ENCODE measurements at places on chromosomes 7 and 10.

DNA sequence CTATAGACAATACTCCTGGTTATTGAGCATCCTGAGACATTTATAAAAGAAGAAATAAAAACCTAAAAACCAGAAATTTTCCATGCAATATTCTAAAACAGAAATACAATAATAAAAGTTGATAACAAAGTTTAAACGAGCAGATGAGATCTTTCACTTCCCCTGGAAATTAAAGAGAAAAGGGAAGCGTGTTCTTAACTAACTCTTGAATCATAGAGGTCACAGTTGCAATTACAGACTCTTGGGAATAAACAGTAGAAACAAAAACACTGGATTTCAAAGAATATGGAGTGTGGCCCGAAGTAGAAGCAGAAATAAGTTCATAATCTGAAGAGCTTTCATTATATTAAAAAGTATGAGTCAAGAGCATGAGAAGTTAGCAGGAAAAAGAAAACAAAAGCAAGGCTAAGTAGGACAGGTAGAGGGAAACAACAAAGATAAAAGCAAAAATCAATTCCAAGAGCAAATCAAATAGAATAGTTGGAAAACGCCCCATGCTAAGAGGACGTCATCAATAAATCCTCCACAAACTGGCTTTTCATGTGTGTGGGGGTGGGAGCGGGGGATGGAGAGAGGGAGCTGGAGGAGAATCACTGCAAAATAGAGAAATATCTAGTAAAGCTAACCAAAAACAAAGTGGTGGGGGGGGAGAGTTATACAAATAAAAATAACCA lies 55.2 kb upstream of the C10orf71 start:
- no peak for DNase-seq

GRCh38 chr7:1887251-1887650 lies 217.2 kb downstream of the ELFN1 start:
- DNase-seq = no peak

DNA sequence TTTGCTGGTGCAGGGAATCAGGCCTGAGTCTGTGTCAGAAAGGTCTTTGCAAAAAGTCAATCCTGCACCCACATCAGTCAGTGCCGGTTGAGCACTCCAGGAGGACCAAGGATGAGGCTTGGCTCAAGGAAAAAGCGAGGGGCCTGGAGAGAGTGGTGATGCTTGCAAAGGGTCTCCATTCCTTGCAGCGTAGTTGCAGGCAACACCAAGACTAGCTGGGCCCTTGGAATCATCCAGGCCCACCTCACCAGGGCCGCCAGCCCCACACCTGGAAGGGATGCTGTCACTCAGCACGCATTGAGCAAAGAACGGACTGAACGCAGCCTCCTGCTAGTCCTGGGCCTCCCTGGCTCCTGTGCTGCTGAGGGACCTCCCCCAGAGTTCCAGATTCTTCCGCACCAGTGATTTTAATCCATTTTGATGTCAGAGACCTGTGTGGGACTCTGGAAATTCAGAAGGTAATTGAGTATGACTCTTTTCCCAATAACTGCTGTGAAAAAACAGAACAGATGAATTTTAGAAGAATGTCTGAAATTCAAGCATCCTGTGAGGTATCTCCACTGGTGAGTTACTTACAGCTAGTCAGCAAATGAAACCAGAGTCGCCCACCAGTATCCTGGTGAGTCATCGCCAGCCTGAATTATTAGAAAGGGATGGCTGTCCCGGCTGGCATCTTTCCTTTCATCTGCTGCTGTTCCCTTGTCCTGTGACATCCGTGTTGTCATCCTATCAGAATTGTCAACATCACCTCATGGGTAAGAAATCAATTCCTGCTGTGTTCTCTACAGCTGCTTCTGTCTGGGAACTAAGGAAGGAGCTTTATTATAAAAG lies 150.8 kb upstream of the NPS start:
- no peak for DNase-seq

DNA sequence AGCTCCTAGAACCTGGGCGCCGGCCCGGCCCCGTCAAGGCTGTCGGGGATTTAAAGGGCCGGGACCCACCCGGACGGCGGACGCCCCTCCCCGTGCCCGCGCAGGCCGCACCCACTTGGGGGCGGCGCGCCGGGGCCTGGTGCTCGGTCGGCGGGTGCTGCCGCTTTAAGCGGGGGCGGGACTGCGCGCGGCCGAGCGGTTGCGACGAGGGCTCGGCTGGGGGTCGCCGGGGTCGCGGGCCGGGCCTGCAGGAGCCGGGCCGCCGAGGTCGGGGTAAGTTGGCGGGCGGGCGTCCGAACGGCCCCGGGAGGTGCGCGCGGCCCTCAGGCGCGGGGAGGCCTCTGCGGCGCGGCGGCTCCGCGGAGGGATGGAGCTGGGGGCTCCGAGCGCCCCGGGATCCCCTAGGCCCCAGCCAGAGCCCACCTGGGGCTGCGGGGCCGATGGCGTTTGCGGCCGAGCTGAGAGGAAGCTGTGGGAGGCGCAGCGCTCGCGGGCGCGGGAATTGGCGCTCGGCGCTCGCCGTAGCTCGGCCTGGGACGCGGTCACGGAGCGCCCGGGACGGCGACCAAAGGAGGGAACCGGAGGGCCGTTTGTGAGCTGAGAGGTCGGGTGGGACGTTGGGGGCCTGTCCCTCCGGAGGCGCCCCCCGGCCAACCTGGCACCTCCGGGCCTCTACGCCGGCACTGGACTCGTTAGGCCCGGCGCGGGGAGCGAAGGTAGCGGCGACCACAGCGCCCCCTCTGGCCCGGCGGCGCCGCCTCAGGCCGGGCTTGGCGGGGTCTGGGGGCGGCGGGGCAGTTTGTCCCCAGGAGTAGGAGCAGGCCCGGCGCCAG lies at the start of gene TRRAP:
TSS of gene TRRAP (plus strand) at position 168 of the 833 bp plus-strand sequence. CDS start 2,619 bp downstream, outside the sequence.
- peak; percentile 85 for DNase-seq

DNA sequence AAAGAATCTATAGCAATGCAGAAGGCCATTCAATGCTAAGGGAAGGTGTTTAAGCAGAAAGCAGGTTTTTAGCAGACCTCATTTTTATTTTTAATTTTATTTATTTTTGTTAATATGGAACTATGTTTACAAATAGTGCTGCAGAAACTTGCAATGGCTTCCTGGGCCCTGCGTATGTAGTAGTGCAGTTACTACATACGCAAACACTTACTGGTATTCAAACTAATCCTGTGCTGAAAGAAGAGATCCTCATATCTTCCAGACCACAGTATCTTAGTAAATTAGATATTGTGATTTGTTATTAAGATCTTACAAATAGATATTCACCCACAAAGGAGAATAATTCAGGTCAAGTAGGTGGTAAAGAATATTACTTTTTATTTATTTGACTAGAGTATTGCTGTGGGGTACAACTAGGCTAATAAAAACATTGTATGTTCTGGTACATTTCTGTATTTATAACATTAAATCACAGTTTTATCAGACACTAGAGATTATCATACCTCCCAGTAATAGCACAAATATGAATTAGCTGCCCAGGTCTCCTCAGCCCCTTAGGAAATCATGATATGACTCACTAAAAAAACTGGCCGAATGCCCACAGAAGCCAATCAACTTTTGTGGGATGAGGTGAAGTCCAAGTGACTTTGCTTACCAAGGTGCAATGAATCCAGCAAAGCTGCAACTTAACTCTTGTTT lies 57.6 kb downstream of the RNLS start:
- no peak for DNase-seq

GRCh38 chr7:111953611-111954010 lies 252.6 kb downstream of the DOCK4 start:
- no peak for DNase-seq

GRCh38 chr7:158284121-158284520 lies 303.5 kb downstream of the PTPRN2 start:
- no peak for DNase-seq

GRCh38 chr10:131824371-131825149 lies 76.2 kb upstream of the PPP2R2D start:
- no peak for DNase-seq
